ENCODE measurements at places on chromosomes 6 and 20. TPM values are rescaled to one million over a fixed set of nuclear protein-coding genes. Genes with fewer than 3 reads are reported as not detected.

MTCH1 gene
- total RNA-seq: 128 TPM

CAP2 gene
- total RNA-seq: not detected

CPNE5 gene
- 2.7 TPM for total RNA-seq

ALDH8A1 gene
- 4.5 TPM for total RNA-seq

SOX18 gene
- total RNA-seq: 1.8 TPM

LY6G5C gene
- 6.3 TPM for total RNA-seq

CFB gene
- total RNA-seq: 0.59 TPM

ADGB gene
- total RNA-seq: not detected

TMC2 gene
- not detected for total RNA-seq

DPPA5 gene
- not detected for total RNA-seq

Data from T-helper 1 cell treated with Interleukin-12 subunit alpha and Interleukin-12 subunit beta and Interleukin-4 antibody, amounts not matched to agents 30 ng/mL and 1 ng/mL, for 36 hours (primary cell).